ENCODE measurements at places on chromosomes 5 and 9.
A peak's percentile ranks its signal among the peaks of the same experiment; 100 is the strongest.

GRCh38 chr9:123761905-123762605 is 167.9 kb downstream of the DENND1A start:
- no peak for DNase-seq

DNA sequence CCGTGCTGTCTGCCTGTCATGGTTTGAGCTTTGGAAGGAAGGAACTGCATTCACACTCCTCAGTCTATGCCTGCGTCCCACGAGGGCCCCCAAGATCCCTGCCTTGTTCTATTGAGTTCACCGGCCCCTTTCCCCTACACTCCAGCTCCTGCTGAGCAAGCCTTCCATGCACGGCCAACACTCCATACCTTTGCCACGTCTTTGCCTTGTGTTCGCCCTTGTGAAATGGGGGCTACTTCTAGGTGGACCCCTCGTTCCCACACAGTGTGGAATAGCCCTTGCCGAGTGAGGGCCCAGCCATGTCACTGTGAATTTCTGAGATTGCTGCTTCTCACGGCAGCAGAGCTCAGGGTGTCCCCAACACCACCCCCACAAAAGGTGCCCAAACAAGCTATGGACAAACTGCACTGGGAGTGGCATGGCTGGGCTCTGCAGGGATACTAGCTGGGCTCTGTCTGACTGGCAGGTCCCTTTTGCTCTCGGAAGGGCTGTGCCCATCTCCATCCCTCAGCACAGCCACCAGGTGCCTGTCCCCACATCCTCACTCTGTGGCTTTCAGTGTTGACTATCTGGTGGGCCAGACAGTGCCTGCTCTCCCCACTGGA is 67.9 kb upstream of the ADAMTS2 start:
- no peak for DNase-seq

DNA sequence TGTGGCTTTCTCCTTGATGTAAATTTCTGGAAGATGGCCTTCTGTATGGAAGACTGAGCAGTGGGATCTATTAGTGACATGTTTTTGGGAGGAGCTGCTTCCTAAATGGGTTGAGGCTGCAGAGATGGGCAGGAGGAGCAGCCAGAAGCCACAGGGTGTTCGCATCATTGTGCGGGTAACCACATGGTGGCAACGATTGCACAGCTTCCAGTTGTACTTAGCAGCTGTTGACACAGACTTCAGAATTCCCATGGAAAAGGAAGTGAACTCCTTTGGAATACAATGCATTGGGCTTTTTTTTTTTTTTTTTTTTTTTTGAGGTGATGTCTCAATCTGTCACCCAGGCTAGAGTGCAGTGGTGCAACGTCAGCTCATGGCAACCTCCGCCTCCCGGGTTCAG is 297.3 kb downstream of the NR3C1 start:
- no peak for DNase-seq

DNA sequence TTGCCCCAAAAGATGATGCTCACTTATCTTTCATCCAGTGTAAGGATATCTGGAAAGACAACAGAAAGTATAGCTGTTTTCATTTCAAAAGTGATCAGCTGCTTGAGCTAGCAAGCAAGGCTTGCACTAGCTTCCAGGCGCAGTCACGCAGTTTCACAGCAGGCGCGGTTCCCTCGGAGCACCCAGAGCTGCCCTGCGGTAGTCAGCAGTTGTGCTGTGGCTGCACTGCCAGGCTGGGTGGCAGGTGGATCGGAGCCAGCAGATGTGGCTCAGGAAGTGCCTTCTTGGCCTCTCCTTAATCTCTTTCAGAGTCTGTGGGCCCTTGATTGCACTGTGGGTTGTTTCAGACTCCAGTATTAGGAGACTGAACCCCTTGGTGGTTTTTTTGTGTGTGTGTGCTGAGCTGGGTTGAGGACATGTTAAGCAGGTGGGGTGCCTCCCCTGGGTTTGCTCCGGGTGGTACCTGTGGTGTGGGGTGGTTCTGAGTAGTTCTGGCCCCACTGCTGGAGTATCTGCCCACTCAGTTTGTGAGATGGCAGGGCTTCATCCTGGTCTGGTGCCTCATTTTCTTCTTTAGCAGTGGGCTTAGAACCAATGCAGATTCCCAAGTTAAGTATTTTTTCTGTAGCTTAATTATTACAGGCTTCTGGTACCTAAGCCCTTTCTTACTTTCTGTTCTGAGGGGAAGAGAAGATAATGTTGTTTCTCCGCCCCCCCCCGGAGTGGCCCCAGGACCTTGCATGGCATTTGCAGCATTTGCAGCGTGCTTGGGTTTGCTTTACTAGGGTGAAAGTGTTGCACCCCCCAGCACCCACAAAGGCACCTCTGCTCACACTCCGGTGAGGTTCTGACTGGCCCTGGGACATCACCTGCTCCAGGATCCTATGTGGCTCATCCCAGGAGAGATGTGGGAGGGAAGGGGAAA is 16.4 kb downstream of the TENT4A start:
- DNase-seq, result no peak

- DNase-seq, result no peak
Measured at GRCh38 chr5:82644766-82645165, 366.6 kb upstream of the RPS23 start.

GRCh38 chr9:130835441-130836298 is 616 bp downstream of the ABL1 start:
- peak; percentile 1 for DNase-seq

DNA sequence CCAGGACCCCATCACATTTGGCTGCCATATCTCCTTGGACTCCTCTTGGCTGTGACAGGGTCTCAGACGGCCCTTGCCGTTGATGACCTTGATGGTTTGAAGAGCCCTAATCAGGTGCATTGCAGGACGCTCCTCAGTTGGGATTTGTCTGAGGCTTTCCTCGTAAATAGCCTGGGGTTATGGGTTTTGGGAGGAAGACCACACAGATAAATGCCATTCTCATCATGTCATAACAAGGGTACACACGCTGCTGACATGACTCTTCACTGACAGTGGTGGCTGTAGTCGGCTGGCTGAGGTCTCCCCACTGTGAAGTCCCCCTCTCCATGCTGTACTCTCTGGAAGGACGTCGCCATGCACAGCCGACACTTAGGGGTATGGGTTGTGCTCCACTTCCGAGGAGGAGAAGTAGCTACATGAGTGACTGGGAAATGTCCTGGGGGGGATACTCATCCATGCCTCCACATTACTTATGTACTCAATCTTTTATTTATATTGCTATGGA is 42.9 kb upstream of the SPTLC1 start:
- DNase-seq, result no peak
